ENCODE measurements at places on chromosomes 13 and 19.
A peak's percentile ranks its signal among the peaks of the same experiment; 100 is the strongest.

DNA sequence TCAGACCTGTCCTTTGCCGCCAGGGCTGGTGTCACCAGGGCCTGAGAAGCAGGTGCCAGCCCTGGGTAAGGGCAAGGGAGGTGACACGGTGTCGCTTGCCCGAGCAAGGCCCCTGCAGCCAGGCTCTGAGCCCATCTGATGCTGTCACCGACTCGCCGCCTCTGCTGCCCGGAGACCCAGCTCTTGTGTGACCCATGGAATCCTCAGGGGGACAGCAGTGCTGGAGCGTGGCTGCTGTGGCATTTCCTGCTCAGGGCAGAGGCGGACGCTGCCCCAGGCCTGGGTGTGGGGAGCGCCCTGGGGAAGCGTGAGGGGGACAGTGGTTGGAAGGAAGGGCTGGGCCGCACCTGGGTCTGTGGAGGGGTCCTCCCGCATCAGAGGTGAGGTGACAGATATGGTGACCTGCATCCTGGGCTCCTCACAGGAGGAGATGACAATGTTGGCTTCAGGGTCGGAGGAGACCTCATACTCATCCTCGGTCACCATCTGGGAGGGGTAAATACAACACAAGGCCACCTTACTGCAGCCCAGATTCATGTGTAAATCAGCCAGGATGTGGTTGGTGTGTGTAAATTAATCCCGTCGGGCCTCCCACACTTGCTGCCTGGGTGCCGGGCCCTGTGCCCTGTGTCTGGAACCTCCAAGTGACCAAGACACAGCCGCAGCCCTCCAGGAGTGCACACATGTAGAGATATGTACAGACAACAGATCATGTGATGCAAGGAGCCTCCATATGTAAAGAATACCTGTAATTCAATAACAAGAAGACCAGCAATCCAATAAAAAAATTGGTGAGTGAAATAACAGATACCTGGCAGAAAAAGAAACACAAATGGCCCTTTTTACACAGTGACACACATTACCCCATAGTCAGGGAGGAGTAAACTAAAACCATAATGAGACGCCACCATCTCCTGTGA is 27.6 kb upstream of the MATK start:
- no peak for DNase-seq

DNA sequence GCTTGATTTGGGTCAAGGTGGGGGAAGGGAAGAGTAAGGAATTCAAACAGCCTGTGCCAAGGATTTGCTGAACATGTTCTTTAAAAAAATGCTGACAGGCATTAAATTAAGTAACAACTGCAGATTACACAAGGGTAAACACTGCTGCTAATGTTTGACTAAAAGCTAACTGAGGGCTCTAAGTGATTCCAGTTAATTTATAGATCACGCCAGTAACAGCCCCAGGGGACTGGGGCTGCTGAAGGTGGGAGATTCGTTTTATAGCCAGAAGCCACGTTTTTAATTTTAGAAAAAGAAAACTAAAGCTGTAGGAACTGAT is 321.7 kb downstream of the DLEU7 start:
- peak; percentile 84 for DNase-seq

DNA sequence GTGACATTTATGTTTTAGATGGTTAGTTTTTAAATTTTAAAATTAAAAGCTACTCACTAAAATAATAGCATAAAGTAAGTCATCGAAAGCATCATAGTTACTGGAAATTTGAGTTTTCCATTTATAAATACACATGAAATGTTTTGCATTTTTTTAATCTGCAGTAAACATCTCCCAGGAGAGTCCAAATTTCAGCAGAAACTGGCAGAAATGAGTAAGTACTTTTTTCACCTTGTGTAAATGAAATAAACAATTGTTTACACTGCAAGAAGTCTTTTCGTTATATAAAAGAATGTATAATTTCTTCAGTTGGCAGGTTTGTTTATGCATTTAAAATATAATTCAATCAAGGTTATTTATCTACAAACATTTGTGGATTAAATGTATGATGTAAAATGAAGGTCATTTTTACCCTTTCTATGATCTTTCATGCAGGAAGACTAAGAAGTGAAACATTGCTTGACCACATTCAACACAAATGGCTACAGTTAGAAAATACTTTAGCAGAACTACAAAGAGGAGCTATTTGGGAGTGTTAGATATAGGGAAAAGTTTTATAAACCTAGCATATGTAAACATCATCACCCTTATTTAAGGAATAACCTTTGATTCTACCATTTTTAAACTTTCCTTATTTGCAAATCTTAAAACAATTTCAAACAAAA is 55.6 kb downstream of the RCBTB2 start:
- no peak for DNase-seq

GRCh38 chr19:18989316-18989715 is 44.0 kb downstream of the SUGP2 start:
- no peak for DNase-seq

Data from choroid plexus epithelial cell (primary cell).